Activated CD4-positive, alpha-beta T cell treated with anti-CD3 and anti-CD28 coated beads for 1 hour (primary cell): ENCODE measurements at places on chromosomes 7 and 10.

GRCh38 chr10:28533571-28534304, 820 bp downstream of the WAC start:
- peak; percentile 48 for DNase-seq

DNA sequence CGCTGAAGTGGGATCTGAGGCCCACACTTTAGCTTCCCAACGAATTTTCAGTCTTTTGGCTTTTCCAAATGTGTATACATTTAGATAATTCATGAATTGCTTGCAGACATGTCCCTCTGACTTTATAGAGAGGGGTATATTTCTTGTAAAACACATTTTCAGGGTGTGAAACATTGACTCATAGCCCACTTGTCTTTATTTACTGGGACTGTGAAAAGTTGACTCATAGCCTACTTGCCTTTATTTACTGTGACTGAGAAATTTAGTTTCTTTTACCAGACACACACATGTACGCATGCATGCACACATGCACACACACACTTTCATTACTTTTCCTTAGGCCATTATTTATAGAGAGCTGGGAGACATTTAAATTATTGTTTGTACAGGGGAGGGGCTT, 79.1 kb downstream of the VTI1A start:
- DNase-seq = no peak

DNA sequence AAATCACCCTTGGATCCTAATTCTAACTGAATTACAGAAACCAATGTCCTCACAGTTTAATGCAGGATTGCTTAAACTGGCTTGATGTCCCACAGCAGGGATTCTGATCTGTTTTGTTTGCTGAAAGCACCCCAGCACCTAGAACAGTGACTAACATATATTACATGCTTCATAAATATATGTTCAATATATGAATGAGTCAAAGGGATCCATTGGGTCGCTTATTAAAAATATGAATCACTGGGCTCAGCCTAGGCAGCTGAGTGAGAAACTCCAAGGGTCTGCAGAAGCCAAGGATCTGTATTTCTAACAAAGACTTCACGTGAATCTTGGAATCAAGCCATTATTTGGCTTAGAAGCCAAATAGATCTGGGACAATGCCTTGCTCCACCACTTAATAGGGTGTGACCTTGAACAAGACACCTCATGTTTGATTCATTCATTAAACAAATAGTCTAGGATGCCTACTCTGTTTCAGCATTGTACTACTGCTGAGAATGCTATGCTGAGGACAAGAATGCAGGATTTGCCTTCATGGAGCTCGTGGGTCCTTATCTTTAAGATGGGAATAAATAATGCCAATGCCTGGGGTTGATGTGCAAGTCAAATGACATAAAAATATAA, 103.4 kb upstream of the DLX6 start:
- DNase-seq = no peak

GRCh38 chr7:41882745-41883420, 180.0 kb upstream of the INHBA start:
- DNase-seq = no peak
